ENCODE measurements at places on chromosomes 1 and 21.
A peak's percentile ranks its signal among the peaks of the same experiment; 100 is the strongest.

GRCh38 chr1:195306281-195306680, 1302.0 kb downstream of the KCNT2 start:
- no peak for DNase-seq

DNA sequence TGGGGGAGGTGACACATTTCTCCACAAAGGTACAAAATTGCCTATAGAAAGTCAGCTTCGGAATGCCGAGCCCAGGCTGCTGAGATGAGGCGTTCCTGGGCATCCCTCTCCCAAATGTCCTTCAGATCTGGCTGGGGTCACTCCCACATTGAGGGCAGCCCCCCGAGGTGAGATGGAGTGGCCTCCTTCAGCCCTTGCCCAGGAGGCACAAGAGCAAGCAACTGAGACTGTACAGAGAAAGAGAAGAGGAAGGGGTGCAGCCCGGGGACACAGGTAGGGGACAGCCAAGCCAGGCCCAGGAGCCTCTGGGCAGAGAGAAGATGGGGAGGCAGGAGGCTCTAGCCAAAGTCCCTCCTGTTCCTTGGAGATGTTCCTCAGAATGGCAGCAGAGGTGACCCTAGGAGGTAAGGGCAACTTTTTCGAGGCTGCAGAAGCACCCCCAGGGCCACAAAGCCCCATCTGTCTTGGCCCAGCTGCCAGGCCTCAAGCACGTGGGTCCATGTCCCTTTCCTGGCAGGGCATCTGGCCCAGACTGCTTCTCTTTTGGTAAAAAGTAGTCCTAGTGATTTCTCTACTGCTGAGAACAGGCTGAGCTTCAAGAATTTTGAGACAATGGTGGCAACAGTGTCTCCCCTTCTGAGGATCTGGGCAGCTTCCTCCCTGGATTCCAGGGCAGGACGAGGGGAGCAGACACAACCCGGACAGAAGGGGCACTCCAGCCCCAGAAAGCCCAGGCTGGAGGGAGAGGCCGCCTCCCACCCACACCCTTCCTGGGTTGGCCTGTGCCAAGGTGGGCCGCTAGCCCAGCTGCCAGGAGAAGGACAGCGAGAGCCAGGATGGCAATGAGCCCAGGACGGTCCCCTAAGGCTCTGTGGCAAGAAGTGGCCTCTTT, 68.0 kb downstream of the LRRN2 start:
- no peak for DNase-seq

- no peak for DNase-seq
These were observed 489 bp downstream of the CDCA8 start for GRCh38 chr1:37692834-37693175.

DNA sequence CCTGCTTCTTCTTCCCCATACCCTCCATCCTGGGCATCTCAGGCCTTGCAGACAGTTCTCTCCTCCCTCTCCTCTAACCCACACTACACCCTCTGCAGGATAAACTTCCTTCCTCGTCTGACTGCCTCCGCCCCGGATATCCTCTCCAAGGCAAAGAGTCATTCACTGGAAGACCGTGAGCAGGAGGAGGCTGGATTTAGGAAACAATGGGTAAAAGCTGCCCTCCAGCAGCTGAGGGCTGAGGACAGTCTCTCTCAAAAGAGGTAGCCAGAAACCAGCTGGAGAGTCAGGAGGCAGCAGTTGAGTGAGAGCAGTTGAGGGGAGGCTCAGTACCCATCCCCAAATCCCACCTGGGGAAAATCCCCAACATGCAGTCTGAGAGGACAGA, 1.4 kb downstream of the CSRP1 start:
- DNase-seq = peak; percentile 49

GRCh38 chr1:6634371-6635052, 9.8 kb downstream of the THAP3 start:
- DNase-seq = no peak

- DNase-seq = no peak
These were observed 9.3 kb upstream of the TSNAX start for GRCh38 chr1:231519166-231519565.

GRCh38 chr1:160951443-160952128, 3.0 kb downstream of the ITLN2 start:
- DNase-seq = no peak
